Hippocampal formation (tissue), 2 donors: ENCODE measurements at places on chromosomes 3 and 15.
A peak's percentile ranks its signal among the peaks of the same experiment; 100 is the strongest.

DNA sequence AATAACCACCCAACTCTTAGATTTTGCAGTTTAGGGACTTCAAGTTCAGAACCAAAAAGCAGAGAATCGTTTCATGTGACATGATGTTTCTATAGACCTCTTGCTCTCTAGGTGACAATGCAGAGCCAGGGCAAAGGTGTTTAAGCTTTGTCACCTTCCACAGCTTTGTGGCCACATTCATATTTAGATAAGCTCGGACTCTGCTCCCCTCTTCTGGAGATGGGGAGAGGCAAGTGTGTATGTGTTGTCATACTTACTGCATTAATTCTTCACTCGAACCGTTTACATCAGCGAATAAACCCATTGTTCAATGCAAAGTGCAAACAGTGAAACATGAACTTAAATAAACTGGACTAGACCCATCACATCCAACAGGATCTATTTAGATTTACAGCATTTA lies 33.2 kb downstream of the ST3GAL6 start:
- DNase-seq = no peak

DNA sequence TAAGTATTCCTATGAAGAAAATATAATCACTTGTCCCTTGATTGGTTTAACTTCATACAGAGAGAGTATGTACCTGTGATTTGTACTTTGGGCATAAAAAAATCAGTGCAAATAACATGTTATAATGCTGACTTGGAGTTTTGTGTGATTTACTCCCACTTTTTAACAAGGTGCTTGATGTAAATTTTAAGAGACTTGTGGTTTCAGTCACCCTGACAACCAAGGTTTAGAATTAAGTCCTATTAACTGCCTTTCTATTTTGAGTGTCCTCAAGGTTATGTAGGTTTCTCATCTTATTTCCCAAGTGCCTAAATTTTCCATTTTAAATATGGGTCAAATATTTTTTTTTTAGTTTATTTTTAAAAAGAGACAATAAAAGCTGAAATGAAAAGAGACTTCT lies 244.6 kb downstream of the CADPS start:
- DNase-seq = no peak

- DNase-seq = no peak
Observed at GRCh38 chr3:14340960-14341708, 61.3 kb upstream of the SLC6A6 start.

GRCh38 chr15:41936649-41937567 lies 35.4 kb downstream of the EHD4 start:
- DNase-seq = peak; percentile 35

- no peak for DNase-seq
Observed at GRCh38 chr3:101888653-101889052, 39.3 kb downstream of the NFKBIZ start.

DNA sequence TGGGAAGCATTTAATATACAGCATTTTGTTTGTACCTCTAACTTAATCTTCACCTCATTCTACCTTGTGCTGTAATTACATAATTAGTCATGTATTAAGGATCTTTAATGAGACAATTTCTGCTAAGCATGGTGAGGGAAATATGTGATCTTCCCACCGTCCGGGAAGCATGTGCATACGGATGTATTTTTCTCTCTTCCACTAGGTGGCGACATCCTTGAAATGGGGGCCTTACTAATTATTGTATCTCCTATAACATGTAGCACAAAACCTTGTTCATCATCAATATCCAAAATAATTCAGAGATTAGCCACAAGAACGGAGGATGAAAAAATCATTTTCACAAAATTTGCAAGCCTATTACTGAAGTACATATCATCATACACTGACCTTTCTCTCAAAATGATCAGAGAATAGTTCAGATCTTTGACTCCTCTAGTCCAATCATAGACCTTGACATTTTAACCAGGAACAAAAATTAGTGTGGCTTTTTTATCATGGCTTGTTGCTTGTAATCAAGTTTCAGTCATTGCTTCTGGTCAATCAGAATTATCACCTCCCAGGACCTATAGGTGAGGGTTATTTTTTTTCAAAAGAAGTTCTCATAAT lies 148.9 kb upstream of the GBE1 start:
- DNase-seq = no peak
